ENCODE measurements at places on chromosomes 4 and X.
A peak's percentile ranks its signal among the peaks of the same experiment; 100 is the strongest.

GRCh38 chr4:52143815-52144214 is 92.7 kb downstream of the SPATA18 start:
- no peak for DNase-seq

- DNase-seq = no peak
Measured at GRCh38 chr4:184250795-184251669, 33.4 kb upstream of the ENPP6 start.

GRCh38 chr4:2785613-2786012 is 7.3 kb upstream of the SH3BP2 start:
- no peak for DNase-seq

DNA sequence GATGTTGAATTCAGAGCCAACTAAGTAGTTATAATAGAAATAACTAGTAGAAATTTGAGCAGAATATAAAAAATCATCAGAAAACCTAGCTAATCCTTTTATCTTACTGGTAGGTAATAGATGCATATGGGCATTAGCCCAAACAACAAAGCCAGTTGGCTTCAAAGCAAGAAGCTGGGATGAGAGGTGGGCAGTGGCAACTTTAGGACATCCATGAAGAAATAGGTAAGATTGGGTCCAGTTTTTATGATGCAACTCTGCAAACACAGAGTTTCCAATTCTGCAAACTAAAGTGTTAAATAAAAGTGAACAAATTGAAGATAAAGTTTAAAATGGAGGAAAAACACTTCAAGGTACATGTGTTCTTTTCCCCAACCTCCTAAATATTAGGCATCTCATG is 5.1 kb downstream of the PGRMC2 start:
- no peak for DNase-seq

DNA sequence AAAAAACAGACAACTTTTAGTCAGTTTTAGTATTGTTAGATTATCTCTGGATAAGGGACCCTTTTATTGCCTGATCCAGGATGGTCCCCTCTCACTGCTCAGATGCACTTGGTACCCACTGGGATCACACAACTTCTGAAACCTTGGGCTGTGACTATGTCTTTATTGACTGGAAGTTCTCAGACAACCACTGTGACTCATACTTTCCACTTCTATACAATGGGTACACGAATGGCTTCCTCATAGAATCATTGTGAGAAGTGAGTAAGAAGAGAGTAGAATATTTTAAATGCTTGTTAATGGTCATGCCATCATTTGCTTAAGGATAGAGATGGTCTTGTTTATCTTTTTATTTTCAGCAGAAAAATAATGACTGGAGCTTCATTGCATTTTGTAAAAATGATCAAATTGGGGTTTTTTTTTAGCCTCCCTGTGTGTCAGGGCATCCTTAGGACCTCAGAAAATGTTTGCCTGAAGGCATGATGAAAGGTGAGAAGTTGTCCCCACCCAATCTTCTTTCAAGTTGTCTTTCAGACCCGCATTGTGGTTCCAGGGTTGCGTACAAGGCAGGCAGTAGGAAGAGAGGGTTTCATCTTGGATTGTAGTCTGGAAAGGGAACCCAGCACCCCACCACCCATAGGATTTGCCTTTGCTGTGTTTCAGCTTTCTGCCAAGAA is 115.1 kb downstream of the CPEB2 start:
- no peak for DNase-seq

GRCh38 chr4:15455290-15455689 is 14.4 kb upstream of the CC2D2A start:
- no peak for DNase-seq

- no peak for DNase-seq
Measured at GRCh38 chrX:43964936-43965335, 8.3 kb downstream of the NDP start.

- DNase-seq = no peak
Measured at GRCh38 chr4:118773429-118773792, 62.5 kb downstream of the SEC24D start.

GRCh38 chr4:38357546-38357945 is 306.5 kb upstream of the KLF3 start:
- no peak for DNase-seq

DNA sequence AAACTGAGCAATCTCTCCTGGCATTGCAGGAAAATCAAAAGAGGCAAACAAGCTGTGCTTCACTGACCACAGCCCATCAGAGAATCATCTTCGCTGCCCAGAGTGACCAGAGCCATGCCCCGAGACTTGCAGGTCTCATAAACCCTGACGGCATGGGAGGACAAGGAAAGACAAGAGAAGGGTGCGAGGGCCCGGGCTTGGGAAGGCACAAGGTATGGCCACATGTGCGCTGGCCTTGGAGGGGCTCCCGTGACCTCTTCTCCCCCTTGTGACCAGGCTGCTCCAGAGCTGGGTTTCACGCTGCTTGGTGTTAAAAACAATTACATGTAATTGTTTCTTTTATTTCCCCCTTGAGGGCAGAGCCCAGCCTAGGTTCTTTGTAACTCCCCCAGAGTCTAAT is 20.8 kb downstream of the DCTD start:
- peak; percentile 43 for DNase-seq

DNA sequence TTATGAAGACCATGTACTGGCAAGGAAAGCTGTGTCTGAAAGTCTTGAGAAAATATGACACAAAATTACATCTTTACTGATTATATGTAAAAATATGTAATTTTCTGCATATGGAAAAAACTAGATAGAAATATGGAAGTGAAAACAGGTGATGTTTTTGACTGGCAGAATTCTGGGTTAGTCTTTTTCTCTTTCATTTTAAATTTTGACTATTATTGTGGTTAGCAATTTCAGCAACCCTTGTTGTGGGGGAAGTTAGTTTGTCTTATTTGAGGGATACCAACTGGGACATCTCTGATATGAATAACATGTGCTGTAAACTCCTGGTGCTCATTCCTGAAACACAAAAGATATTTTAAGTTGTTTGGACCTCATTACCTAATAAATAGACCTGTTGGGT is 49.9 kb upstream of the CPEB2 start:
- DNase-seq = no peak

DNA sequence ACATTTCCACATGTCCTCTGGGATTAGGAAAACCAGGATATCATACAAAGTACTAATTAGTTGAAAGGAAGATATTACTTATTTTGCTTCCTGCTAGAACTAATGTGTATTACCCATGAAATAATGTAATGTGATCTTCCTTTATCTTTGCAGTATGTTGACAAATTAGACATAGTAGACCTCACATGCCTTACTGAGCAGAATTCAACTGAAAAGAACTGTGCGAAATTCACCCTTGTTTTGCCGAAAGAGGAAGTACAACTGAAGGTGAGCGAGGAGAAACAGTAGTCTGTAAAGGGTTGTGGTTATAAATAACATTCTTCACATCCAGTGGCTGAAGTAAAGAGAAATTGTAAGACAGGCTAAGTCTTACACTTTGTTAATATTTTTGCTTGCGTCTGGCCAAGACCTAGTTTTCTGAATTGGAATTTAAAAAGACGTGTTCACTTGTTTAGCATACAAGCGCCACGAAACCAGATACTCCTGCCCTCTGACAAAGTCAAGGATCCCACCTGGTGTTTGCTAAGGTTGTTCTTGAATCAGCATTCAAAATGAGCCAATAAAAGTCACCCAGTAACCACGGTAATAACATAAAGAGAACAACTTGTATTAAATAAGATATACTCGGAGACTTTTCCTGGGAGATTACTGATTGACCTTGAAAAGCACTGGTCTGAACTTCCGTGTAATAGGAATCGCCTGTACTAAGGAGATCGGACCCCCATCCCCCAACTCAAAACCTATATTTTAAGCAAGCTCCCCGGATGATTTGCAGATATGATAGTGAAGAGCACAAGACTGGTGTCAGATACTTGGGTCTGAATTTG is 16.9 kb downstream of the STAP1 start:
- no peak for DNase-seq
